ENCODE measurements at places on chromosomes 2 and 18. TPM values are rescaled to one million over a fixed set of nuclear protein-coding genes. Genes with fewer than 3 reads are reported as not detected.

Gene SIGLEC15
- total RNA-seq = not detected

Gene MAP4K4
- total RNA-seq = 211 TPM

Gene SH3RF3
- total RNA-seq = 0.07 TPM

Gene RBM44
- 0.69 TPM for total RNA-seq

Gene MROH2A
- total RNA-seq = not detected

DNA sequence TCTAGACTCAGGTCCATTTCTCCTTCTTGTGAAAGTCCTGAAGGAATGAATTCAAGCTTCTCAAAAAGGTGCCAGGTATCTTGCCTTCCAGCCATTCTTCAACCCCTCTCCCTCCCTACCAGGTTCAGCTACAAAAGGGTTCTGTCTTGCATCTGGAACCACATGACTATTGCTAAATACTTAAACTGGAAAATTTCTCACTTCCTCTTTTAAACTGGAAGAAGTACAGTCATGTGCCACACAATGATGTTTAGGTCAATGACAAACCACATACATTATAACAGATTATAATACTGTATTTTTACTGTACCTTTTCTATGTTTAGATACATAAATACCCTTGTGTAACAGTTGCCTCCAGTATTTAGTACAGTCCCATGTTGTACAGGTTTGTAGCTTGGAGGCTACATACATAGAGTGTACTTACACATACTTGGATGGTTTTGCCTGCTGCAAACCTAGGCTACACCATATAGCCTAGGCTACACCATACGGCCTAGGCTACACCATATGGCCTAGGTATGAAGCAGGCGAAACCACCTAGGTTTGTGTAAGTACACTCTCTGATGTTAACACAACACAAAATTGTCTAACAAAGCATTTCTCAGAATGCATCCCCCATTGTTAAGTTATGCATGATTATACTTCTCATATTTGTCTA is 142.0 kb upstream of the DNMT3A start:
- DNase-seq = no peak
- H3K27me3 ChIP-seq = no peaks in the 10 kb centered on the region
- peak overlapping the region; percentile 45 for H3K4me3 ChIP-seq
- H3K27ac ChIP-seq = peak overlapping the region; percentile 59
- peaks cover 10% of the 10 kb centered on the region for H3K36me3 ChIP-seq
- H3K4me1 ChIP-seq = peaks cover 43% of the 10 kb centered on the region

DNA sequence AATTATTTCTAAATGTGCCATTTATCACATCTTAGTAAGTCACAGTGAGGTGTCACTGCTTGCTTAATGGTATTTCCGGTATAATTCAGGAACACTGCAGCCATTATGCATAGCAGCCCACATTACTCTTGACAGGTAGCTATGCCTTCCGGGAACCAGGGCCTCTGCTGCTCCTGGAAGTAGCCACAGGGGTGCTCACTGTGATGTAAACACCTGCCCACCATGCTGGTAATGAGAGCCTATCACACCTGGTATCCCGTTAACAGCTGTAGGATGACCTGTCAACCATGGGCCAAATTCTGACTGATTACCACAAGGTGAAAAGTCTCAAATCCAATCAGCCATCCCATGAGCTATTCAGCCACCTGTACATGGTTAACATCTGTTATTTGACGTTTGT is 647.0 kb upstream of the NXPH2 start:
- no peak for DNase-seq
- no peak overlapping the region for H3K4me3 ChIP-seq
- no peak overlapping the region for H3K27ac ChIP-seq
- no peaks in the 10 kb centered on the region for H3K36me3 ChIP-seq

DNA sequence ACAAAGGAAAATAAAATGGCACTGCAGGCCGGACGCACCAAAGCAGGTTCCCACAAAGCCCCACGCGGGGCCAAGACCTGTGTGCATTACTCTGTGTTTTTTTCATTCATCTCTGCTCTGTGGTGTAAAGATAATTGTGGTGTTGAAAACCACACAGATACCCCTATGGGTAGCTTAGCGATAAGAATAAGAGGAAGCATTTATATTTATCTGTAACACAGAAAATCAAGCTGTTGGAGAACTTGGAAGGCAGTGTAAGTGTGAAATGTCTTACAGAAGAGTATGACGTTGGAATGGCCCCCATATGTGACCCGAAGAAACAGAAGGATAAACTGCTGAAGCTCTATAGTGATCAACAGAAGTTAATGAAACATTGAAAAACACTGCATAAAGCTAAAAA is 20.3 kb upstream of the MARCO start:
- no peaks in the 10 kb centered on the region for H3K36me3 ChIP-seq
- DNase-seq = no peak
- H3K27me3 ChIP-seq = peaks cover 4% of the 10 kb centered on the region
- no peaks in the 10 kb centered on the region for H3K4me1 ChIP-seq
- H3K27ac ChIP-seq = no peak overlapping the region

GRCh38 chr2:200617156-200618053 is 31.6 kb downstream of the AOX1 start:
- H3K27me3 ChIP-seq = peaks cover 6% of the 10 kb centered on the region
- H3K4me3 ChIP-seq = no peak overlapping the region
- no peak overlapping the region for H3K27ac ChIP-seq
- H3K36me3 ChIP-seq = no peaks in the 10 kb centered on the region
- DNase-seq = no peak
- peaks cover 13% of the 10 kb centered on the region for H3K4me1 ChIP-seq

- H3K4me3 ChIP-seq = no peak overlapping the region
- H3K4me1 ChIP-seq = no peaks in the 10 kb centered on the region
- no peak overlapping the region for H3K27ac ChIP-seq
- no peaks in the 10 kb centered on the region for H3K36me3 ChIP-seq
- H3K27me3 ChIP-seq = peaks cover 9% of the 10 kb centered on the region
Observed at GRCh38 chr2:105515581-105516415, 116.9 kb upstream of the FHL2 start.

GRCh38 chr18:23032030-23032582 is 99.0 kb downstream of the RBBP8 start:
- no peaks in the 10 kb centered on the region for H3K27me3 ChIP-seq
- H3K4me3 ChIP-seq = no peak overlapping the region

- no peaks in the 10 kb centered on the region for H3K27me3 ChIP-seq
- DNase-seq = no peak
- peaks cover 78% of the 10 kb centered on the region for H3K36me3 ChIP-seq
Observed at GRCh38 chr2:181523756-181524155, 66.6 kb downstream of the ITGA4 start.

DNA sequence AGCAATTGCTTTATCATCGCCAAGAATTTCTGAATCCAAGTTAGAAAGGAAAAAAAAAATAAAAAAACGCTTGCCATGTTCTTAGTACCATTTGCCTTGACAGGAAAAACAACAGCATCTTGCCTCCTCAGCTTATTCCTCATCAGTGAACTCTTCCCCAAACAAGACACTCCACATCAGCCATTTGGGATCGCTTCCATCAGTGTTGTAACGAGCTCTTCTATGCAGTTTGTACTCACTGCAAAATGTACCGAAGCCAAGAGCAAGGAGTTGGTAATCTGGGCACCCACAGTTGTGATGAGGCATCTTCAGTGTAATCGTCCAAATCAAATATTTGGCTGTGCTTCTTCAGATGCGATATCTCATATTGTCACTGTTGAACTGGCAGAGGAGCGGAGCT is 503.7 kb downstream of the TMEM182 start:
- no peaks in the 10 kb centered on the region for H3K4me1 ChIP-seq
- no peaks in the 10 kb centered on the region for H3K36me3 ChIP-seq
- no peak overlapping the region for H3K27ac ChIP-seq
- DNase-seq = no peak
